ENCODE measurements at places on chromosomes 4 and X. TPM values are rescaled to one million over a fixed set of nuclear protein-coding genes. Genes with fewer than 3 reads are reported as not detected.
A peak's percentile ranks its signal among the peaks of the same experiment; 100 is the strongest.

DNA sequence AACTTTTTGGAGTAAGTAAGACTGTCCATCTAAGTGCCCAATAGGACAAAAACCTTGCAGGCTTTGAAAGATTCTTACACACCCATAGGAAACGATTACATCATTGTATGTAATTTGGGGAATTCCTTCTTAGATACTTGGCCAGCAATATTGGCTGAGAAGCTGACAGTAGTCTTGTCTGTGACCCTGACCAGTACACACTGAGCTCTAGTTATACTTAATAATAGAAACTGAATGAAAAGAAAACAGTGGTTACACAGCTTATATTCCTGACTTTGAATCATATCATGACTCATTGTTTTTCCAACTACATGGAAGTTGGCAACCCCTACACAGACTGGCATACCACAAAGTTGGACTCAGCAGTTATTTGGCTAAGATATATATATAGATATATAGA lies 7.1 kb upstream of the TLR2 start:
- DNase-seq: no peak

- DNase-seq: no peak
These were observed 236.2 kb downstream of the FRAS1 start for GRCh38 chr4:78293348-78293747.

DNA sequence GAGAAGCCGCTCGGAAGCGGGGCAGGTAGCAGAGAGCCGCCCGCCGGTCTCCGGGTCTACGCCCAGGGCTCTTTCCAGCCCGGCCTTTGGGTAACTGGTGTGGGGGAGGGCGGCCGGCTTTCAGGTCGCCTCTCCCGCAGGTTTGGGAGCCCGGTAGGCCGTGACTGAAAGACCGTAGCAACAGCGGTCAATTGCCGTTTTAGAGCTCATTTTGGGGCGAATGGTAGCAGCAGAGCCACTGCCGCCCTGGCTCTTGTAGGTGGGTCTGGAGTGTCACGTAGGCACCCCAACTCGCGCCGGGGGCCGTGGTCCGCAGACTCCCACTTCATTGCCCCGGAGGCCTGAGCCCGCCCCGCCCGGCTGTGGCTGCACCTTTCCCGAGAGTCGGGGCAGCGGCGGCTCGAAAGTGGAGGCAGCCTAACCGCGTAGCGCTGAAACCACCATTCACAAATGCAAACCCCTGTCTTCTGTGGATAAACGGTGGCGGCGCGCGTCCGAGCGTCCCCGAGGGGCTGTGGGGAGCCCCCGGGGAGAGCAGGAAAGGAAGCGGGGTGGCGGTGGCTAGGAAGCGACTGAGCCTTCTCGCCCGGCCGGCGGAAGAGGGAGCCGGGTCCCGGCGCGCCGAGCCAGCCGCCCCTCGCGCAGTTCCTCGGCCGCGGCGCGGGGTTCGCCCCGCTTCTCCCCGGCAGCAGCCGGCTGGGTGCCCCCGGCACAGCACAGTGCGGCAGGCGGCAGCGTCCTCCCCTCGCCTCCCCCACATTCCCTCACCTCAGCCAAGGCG lies 2185.1 kb upstream of the TENM3 start:
- peak; percentile 9 for DNase-seq

The SUPT20HL1 gene
- not detected for polyA plus RNA-seq

GRCh38 chr4:30172416-30172815 lies 547.8 kb upstream of the PCDH7 start:
- no peak for DNase-seq

- DNase-seq: no peak
These were observed 18.6 kb downstream of the FGFRL1 start for GRCh38 chr4:1030031-1030430.

DNA sequence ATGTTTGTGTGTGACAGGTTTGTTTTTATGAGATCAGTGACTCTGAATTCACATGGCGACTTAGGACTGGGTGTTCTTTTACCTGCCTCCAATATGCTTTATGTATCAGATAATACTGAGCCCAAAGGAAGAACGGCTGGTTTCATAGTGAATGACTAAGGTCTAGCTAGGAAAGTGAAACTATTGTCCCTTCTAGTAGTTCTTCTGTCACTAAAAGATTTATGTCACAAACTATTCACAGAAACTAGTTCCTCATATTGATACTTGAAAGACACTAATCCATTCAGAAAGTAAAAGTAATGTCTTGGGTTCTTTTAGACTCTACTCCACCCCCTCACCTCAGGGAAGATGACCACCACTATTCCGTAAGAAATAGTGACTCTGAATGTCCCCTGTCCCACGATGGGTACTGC lies 81.7 kb downstream of the EGF start:
- no peak for DNase-seq

DNA sequence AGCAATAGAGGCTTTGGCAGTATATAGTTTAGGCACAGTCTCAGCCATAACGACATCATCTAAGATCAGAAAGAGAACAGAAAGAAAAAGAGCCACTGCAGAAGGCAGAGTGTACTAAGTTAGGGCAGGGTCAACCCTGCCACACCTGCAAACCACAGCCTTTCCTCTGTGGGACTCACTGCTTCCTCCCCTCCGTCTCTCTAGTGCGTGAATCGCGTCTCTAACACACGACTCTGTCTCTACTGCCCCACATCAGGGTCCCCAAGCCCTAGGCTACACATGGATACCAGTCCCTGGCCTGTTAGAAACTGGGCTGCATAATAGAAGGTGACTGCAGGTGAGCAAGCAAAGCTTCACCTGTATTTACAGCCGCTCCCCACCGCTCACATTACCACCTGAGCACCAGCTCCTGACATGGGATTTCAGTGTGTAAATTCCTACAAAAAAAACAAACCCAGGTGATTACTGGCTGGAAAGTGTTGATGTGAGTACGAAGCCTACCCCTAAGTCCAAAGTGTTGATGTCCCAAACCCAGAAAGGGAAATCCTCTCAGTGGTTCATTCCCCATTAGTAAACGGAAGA lies 128.9 kb downstream of the PRKX start:
- DNase-seq: no peak

GRCh38 chrX:46573892-46574773 lies 568 bp downstream of the CHST7 start:
- peak; percentile 39 for DNase-seq

DNA sequence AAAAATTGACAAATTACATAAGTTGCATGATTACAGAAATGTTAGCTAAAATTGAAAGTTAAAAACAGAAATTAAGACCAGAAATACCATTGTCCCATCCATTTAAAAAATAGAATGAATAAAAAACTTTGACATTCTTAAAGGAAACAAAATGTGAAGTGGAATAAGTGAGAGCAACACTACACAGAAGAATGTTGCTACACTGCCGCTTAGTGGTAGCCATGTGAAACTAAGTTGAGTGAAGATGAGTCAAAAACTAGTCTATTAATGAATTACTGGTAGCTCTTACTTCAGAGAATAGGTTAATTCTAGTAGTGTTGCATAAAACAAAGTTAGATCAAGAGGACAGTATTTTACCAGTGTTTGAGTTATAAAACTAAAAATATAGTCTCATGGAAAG lies 571.0 kb upstream of the KLHL4 start:
- no peak for DNase-seq

- no peak for DNase-seq
These were observed 7.0 kb downstream of the NAT8L start for GRCh38 chr4:2066011-2066551.

DNA sequence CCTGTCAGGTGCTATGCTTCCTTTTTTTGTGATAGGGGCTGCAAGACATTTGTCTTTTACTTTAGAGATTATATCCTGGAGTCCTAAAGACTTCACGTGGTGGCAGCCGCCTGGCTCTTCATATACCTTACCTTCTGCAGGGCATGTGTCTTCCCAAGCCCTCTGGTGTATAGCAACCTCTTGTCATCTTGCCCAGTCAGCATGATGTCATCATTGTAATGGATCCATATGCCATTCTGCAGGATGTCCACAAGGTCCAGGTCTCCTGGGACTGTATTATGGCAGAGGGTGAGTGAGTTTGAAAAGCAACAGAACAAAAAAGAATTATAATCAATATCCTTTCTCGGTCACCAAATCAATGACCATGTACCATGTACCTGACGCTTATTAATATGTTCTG lies 82.2 kb upstream of the SCOC start:
- no peak for DNase-seq

The ATP1B4 gene
- polyA plus RNA-seq: not detected

DNA sequence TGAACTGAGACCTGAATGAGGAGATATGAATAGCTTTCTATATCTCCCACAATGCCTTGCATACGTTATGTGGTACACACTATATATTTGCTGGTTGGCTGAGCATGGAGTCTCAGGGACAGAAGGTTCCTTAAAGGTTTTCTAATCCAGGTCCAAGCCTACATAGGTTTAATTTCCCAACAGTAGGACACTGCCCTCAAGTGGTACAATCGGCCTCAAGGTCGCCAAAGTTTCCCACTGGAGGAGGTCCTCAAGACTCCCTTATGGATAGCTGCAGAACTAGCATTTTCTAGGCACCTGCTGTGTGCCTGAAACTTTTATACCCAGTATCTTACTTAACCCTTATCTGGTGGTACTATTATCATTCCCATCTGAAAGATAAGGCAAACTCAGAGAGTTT lies 21.0 kb upstream of the EFNB1 start:
- DNase-seq: no peak

DNA sequence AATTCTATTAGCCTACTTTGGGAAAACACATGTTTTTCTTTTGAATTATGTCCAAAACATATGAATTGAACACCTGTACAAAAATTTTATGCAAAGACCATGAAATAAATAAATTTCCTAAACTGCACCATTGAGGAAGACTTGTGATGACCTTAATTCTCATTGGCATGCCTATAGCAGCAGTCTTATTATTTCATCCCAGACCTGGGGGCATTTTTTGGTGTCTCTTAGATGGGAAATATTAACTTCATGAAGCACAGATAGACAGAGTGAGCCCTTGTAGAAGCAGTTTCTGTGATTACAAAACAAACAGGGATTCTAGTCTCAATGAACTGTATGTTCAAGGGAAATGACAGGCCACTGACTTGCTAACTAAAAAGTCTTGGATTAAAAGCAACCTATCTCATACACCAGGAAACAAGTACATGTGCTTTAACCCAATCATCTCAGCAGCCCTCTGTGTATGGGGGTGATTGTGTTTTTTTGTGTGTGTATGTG lies 32.0 kb upstream of the HPGD start:
- no peak for DNase-seq

DNA sequence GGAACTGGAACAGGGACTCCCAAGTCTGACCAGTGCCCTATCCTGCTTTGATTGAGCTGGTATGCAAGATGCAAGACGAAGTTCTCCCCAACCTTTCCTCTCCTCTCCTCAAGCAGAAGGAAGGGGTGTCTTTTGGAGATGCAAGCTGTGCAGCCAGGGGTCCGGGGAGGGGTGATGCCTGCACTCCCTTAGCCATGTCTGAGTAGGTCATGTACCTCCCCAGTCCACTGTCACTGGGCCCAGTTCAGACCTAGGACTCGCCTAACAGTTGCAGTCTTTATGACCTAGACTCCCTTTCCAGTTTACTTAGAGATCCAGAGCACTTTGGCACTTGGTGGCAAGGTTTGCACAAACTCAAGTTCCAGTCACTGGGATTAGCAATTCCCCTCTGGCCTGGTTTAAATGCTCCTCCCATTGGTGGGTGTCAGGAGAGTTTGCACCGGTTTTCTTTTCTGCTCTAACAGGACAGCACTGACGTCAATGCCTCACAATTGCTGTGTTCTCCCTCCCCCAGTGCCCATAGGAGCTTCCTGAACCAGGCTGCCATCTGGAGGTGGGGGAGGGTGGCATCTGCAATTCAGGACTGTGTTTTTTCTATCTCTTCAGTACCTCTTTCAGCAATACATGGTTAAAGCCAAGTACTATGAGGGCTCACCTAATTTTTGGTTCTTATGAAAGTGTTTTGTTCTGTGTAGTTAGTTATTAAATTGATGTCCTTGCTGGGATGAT lies 782.2 kb downstream of the ARAP2 start:
- no peak for DNase-seq

DNA sequence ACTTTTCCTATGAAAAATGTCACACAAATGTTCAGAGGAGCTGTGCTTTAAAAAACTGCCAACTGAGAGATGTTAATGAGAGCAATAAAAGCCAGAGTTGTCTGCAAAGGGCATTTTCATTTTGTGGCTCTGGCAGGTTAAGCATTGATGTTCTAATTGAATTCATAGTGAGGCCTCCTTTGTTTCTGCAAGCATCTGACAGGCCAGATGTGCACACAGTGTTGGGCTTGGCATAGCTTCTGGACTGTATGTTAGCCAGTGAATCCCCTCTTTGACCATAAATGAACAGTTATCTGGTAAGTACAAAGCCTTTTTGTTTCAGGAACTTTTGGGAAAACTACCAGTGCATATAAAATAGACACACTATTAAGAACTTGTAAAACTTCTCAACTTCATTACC lies 81.9 kb downstream of the JADE3 start:
- no peak for DNase-seq

DNA sequence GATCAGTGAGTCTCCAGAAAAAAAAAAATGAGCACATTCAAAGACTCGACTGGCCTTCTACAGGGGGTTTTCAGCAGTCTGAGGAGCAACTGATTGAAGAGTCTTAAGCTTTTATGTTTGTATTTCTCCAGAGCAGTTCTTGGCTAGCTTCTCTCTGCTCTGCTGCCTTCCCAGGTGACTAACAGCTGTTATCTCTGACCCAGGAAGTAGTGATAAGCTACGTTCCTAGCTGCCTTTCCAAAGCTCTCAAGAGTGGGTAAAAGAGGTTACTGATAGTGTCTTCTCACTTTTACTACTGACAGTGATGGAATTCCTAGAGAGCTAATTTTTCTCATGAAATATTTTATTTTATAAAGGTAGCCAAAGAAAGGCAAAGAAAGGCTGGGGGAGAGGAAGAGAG lies 66.6 kb downstream of the ENOX2 start:
- no peak for DNase-seq

DNA sequence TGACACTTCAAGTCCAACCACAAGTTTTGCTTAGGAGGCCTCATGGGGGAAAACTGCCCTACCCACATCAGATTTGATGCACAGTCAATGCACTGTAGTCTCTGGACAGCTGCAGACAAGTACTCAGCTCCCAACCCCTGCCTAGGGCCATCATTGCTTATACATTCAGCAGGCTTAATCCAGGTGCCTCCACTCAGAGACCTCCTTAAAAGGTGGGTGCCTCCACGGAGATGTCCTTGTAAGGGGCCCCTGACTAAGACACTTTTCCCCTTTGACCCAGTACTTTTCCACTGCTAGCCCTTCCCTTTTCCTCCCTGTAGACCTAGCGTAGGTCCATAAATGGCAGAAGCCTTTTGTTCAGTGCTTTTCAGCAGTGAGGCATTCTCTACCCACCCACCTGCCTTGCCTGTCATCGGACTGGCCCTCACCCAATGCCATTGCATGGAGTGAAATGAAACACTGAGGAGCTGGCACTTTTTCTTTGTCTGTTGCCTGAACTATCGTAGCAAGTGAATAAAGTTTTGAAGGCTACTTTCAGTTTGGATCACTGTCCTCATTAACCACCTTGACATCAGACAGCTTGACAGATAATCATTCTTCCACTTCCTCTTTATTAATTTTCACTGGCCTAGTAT lies 23.8 kb upstream of the PLK4 start:
- DNase-seq: no peak

The AWAT2 gene
- polyA plus RNA-seq: not detected

The CNGA1 gene
- polyA plus RNA-seq: 0.06 TPM

The SHROOM3 gene
- polyA plus RNA-seq: 5.3 TPM

- no peak for DNase-seq
These were observed 47.9 kb downstream of the BEND4 start for GRCh38 chr4:42104521-42104920.

The BOD1L1 gene
- polyA plus RNA-seq: 7.9 TPM

GRCh38 chrX:2799369-2799768 lies 29.4 kb upstream of the GYG2 start:
- no peak for DNase-seq

Data from heart right ventricle (tissue), 16 donors.